Hepatocyte (in vitro differentiated cells): ENCODE measurements at places on chromosomes 16 and 17. TPM values are rescaled to one million over a fixed set of nuclear protein-coding genes. Genes with fewer than 3 reads are reported as not detected.
A peak's percentile ranks its signal among the peaks of the same experiment; 100 is the strongest.

GRCh38 chr17:68293490-68294195 lies 2.3 kb downstream of the ARSG start:
- DNase-seq = no peak

SMIM22 gene
- not detected in 2 replicates for total RNA-seq

GRCh38 chr17:76481071-76481655 lies 13.8 kb downstream of the AANAT start:
- DNase-seq = no peak

DNA sequence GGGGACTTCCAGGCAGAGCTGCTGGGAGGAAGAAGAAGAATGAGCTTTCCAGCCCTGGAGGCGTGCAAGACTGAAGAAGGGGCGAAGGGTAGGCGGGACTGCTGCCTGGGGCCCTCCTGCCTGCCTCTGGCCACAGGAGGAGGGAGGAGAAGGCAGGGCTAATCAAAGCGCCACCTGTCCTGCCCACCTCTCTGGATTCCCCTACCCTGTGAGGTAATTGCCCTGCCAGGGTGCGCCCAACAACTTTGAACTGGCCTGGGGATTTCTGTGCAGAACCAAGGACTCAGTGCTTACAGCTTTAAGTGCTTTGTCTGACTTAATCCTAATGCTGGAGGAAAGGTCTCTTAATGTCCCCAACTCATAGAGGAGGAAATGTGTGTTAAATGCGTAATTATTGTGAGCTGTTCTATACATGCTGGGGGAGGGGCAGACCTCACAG lies at the start of gene NOXO1:
Gene NOXO1 (minus strand): TSS at position 72 of the 439 bp plus-strand sequence. CDS start 290 bp downstream, outside the sequence.
- no peak for DNase-seq

DNA sequence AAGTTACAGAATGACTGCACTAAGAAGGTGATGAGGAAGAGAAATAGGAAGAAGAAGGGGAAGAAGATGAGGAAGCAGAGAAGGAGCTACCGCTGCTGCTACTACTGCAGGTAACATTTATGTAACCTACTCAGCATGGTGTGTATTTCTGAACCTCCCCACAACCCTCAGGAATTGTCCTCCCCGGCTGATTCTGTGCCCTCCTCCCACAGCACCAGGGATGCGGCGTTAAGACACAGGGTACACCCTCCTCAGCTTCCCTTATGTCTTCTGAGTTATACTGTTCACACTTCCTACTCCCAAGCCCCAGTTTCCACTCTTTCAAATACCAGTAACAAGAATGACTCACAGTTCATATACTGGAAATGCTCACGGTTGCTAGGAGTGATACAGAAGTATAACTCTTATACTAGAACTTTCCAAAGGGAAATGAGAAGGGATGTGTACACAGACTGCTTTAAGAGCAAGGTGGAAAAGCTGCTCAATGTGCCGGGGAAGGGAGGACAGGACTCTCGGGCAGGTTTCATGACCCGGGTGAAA lies 224.5 kb upstream of the PSMD7 start:
- DNase-seq = peak; percentile 4
